B cell (primary cell): ENCODE measurements at places on chromosomes 1 and 21. TPM values are rescaled to one million over a fixed set of nuclear protein-coding genes. Genes with fewer than 3 reads are reported as not detected.
A peak's percentile ranks its signal among the peaks of the same experiment; 100 is the strongest.

DNA sequence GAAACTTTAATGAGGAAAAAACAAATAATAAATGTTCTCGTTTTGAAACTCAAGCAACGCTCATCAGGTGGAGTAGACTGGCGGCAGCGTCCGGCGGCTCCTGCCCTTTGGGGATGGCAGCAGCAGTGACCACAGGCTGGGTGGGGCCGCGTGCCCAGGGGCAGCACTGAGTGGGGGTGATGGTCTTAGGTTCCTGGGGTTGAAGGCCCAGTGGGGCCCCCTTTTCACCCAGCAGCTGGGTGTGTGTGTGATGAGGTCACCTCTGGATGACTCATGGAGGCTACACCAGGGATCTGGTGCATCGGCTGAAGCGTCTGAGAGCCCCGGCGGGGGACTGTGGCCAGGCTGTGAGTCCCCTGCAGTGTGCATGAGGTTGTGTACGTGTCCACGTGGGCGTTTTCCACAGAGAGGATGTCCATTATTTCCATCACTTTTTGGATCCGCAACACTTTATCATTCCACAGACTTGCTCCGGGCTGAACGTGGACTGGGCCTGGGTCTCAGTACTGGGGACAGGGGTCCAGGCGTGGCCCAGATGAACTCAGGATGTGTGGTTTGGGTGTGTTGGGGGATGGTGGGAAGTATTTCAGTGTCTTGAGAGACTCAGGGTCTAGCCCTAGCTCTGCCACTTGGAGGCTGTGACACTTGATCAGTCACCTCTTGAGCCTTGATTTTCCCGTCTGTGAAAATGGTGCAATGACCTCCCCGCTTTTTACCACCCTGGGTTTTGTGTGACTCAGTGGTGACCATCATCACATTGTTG is 25.6 kb downstream of the LDLRAP1 start:
- H3K27me3 ChIP-seq: peaks cover 9% of the 10 kb centered on the region
- H3K4me3 ChIP-seq: no peak overlapping the region
- H3K4me1 ChIP-seq: peaks cover 10% of the 10 kb centered on the region
- no peaks in the 10 kb centered on the region for H3K36me3 ChIP-seq
- no peak for DNase-seq
- no peak overlapping the region for H3K27ac ChIP-seq

Gene SPRR3
- total RNA-seq: not detected in 2 replicates

Gene RBBP5
- total RNA-seq: 18.5 and 31.7 TPM in 2 replicates

Gene FCRL3
- total RNA-seq: 108 and 115 TPM in 2 replicates

DNA sequence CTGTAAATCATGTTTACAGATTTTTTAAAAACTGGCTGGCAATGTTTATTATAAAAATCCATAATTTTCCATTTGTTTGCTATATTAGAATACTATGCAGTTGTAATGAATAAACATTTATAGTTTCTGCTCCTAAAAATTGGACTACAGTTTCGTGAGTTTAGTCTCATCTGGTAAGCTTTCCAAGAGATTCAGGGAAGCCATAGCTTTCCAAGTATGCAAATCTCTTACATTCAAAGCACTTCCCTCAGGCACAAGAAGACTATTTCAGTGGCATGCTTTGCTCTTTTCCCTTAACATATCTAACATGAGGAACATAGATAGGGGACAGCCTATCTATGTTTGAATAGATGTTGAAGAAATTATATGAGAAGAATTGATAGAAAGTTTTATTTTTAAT is 77.2 kb downstream of the ADGRL2 start:
- DNase-seq: no peak
- no peak overlapping the region for H3K27ac ChIP-seq
- H3K36me3 ChIP-seq: no peaks in the 10 kb centered on the region
- no peak overlapping the region for H3K4me3 ChIP-seq
- H3K27me3 ChIP-seq: no peaks in the 10 kb centered on the region

Gene ZNF695
- total RNA-seq: 0.44 and 0.51 TPM in 2 replicates

Gene KCNC4
- total RNA-seq: 24.1 and 24.3 TPM in 2 replicates

Gene FCAMR
- total RNA-seq: not detected in 2 replicates

GRCh38 chr1:21115098-21115760 is 61.5 kb downstream of the EIF4G3 start:
- H3K4me3 ChIP-seq: no peak overlapping the region
- H3K27me3 ChIP-seq: no peaks in the 10 kb centered on the region
- H3K36me3 ChIP-seq: no peaks in the 10 kb centered on the region
- peaks cover 5% of the 10 kb centered on the region for H3K4me1 ChIP-seq
- no peak for DNase-seq
- no peak overlapping the region for H3K27ac ChIP-seq

DNA sequence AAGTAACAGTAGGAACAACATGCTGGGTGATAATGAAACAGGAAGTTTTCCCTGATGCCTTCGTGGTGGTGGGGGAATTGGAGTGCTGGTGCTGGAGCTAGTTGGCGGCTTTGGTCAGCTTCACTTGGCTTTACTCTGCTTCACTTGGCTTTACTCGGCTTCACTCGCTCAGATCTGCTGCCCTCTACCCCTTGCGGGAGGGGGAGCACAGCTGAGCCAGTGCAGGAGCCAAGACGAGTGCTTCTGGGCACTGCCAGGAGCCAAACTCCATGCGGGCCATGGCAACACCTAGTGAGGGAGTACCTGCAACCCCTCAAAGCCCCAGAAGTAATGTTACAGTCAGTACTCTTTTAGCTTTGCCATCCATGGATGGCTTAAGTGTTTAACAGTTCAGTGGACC is 10.6 kb upstream of the PRKACB start:
- no peaks in the 10 kb centered on the region for H3K36me3 ChIP-seq
- no peaks in the 10 kb centered on the region for H3K4me1 ChIP-seq
- no peaks in the 10 kb centered on the region for H3K27me3 ChIP-seq
- H3K4me3 ChIP-seq: no peak overlapping the region

- no peaks in the 10 kb centered on the region for H3K36me3 ChIP-seq
- peaks cover 49% of the 10 kb centered on the region for H3K4me1 ChIP-seq
- no peak for DNase-seq
- H3K4me3 ChIP-seq: no peak overlapping the region
Measured at GRCh38 chr1:21341022-21341421, 50.8 kb upstream of the ECE1 start.

- no peaks in the 10 kb centered on the region for H3K36me3 ChIP-seq
- H3K4me1 ChIP-seq: no peaks in the 10 kb centered on the region
- H3K4me3 ChIP-seq: no peak overlapping the region
- no peak for DNase-seq
- H3K27ac ChIP-seq: no peak overlapping the region
- H3K27me3 ChIP-seq: no peaks in the 10 kb centered on the region
Measured at GRCh38 chr1:51115714-51116404, 13.8 kb downstream of the C1orf185 start.

- H3K27me3 ChIP-seq: no peaks in the 10 kb centered on the region
- no peak for DNase-seq
- H3K36me3 ChIP-seq: no peaks in the 10 kb centered on the region
- no peaks in the 10 kb centered on the region for H3K4me1 ChIP-seq
- H3K27ac ChIP-seq: no peak overlapping the region
Measured at GRCh38 chr1:3925256-3925655, 25.2 kb upstream of the C1orf174 start.

Gene RO60
- total RNA-seq: 66.4 and 78.2 TPM in 2 replicates

Gene MAP1LC3C
- total RNA-seq: not detected in 2 replicates

DNA sequence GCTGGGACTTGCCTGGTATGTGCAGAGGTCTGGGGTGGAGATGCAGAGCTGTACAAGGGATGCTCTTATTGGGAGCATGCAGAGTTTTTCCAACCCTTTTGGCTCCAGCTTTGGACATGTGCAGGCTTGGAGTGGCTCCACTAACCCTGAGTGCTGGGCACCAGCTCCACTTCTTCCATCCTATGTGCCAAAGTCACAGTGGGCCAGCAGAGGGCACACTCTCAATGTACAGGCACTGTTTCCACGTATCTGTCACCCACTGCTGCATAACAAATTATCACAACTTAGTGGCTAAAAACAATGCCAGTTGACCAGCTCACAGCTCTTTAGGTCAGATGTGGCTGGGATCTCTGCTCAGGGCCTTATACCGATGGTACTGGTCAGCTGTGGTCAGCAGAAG is 631.8 kb downstream of the AJAP1 start:
- H3K36me3 ChIP-seq: no peaks in the 10 kb centered on the region
- no peak overlapping the region for H3K4me3 ChIP-seq
- H3K27me3 ChIP-seq: no peaks in the 10 kb centered on the region
- no peak overlapping the region for H3K27ac ChIP-seq
- no peak for DNase-seq

Gene MRPL9
- 84.6 and 100 TPM in 2 replicates for total RNA-seq

GRCh38 chr1:23376890-23377811 is 7.5 kb upstream of the ZNF436 start:
- no peak for DNase-seq
- H3K4me1 ChIP-seq: no peaks in the 10 kb centered on the region
- no peaks in the 10 kb centered on the region for H3K36me3 ChIP-seq
- no peak overlapping the region for H3K27ac ChIP-seq
- H3K27me3 ChIP-seq: no peaks in the 10 kb centered on the region

GRCh38 chr1:73637264-73637663 is 560.7 kb downstream of the LRRIQ3 start:
- peak overlapping the region; percentile 57 for H3K27ac ChIP-seq
- peaks cover 4% of the 10 kb centered on the region for H3K4me1 ChIP-seq
- no peaks in the 10 kb centered on the region for H3K27me3 ChIP-seq
- no peak overlapping the region for H3K4me3 ChIP-seq

Gene FMO5
- total RNA-seq: 4.4 and 5.5 TPM in 2 replicates

DNA sequence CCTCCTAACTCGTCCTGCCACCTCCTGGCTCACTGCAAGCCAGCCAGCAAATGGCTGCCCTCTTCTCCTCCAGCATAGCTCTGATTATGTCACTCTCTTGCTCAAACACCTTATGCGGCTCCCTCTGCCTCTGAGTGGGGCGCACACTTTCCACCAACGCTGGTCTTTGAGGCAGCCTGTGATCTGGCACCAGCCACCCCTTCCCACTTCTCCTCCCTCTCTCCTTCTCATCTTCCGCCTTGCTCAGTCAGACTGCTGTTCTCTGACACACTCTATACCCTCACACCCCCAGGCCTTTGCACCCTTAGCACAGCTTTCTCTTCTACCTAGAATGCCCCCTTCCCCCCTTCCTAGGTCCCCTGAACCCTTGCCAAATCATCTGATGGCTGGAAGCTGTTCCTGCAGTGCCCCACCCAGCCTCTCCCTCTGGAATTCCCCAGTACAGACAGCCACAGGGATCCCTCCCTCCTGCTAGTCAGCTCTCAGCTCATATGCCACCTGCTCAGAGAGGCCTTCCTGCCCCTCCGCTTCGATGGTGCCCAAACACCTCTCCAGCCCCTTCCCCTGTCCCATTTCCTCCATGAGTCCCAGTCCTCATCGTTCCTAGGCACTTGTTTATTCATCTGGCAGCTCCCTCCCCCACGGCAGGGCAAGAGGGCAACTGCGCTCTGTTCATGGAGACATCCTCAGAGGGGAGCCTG is 21.7 kb upstream of the PEF1 start:
- H3K36me3 ChIP-seq: no peaks in the 10 kb centered on the region
- peaks cover 12% of the 10 kb centered on the region for H3K27me3 ChIP-seq
- no peak overlapping the region for H3K27ac ChIP-seq
- H3K4me1 ChIP-seq: peaks cover 10% of the 10 kb centered on the region
